ENCODE measurements at places on chromosomes 1 and 21. TPM values are rescaled to one million over a fixed set of nuclear protein-coding genes. Genes with fewer than 3 reads are reported as not detected.
A peak's percentile ranks its signal among the peaks of the same experiment; 100 is the strongest.

The KMO gene
- total RNA-seq: not detected

The PLPPR5 gene
- total RNA-seq: 0.17 TPM

The SPATC1L gene
- total RNA-seq: 22.0 TPM

- H3K4me1 ChIP-seq: no peaks in the 10 kb centered on the region
- H3K4me3 ChIP-seq: no peak overlapping the region
- no peak overlapping the region for H3K27ac ChIP-seq
- no peaks in the 10 kb centered on the region for H3K36me3 ChIP-seq
- DNase-seq: peak; percentile 31
These were observed 49.7 kb upstream of the NHLH2 start for GRCh38 chr1:115890580-115890979.

The TNNT2 gene
- 2.0 TPM for total RNA-seq
